ENCODE measurements at places on chromosomes 12 and 14.

GRCh38 chr14:89477391-89477790 is 60.4 kb upstream of the FOXN3 start:
- no peak for DNase-seq

- no peak for DNase-seq
Observed at GRCh38 chr12:38890102-38890855, 15.1 kb downstream of the CPNE8 start.

GRCh38 chr14:103362780-103363179 is 22.4 kb upstream of the MARK3 start:
- no peak for DNase-seq

GRCh38 chr14:99755068-99755405 is 38.2 kb upstream of the EML1 start:
- no peak for DNase-seq

GRCh38 chr12:117643971-117644370 is 282.5 kb upstream of the NOS1 start:
- DNase-seq, result no peak

DNA sequence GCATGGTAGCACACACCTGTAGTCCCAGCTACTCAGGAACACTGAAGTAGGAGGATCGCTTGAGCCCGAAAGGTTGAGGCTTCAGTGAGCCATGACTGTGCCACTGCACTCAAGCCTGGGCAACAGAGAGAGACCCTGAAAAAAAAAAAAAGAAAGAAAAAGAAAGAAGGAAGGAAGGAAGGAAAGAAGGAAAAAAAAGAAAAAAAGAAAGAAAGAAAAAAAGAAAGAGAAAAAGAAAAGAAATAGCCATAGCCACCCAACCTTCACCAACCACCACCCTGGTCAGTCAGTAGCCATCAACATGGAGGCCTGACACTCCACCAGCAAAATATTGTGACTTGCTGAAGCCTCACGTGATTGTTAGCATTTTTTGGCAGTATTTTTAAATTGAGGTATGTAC is 21.4 kb upstream of the TMEM263 start:
- no peak for DNase-seq

- DNase-seq, result no peak
Observed at GRCh38 chr12:111773801-111774551, 7.2 kb downstream of the ALDH2 start.

DNA sequence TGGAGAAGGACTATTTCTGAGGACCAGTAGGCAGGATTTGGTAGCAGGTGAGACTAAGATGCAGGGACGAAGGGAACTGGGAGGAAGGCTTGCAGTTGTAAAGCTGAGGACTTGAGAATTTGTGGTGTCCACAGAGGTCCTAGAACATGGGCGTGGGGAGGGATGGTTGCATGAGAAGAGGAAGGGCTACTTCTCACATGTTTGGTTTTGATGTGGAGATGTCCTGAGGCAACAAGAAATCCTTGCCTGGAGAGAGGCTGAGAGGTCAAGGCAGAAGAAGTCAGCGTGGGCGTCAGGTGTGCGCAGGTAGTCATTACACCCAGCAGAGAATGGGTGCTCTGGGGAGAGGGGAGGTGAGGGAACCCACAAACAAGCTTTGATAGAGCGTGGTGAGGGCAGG is 5.7 kb upstream of the RABGGTA start:
- DNase-seq, result no peak

DNA sequence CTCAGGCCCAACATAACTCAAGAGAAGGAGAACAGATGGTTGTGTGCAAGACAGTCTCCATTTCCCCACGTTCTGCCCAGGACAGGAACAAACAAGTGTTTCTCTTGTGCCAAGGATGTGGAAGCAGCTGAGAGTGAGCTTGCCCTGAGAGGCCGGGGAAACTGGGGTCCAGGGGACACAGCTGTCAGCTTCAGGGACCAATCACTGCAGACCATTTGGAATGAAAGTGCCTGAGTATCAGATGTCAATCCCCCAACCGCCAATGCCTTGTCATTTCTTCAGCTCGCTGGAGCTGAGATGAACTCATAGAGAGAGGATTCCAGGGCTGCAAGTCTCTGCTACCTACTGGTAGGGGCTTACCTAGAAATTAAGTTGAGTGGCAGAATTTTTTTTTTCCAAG is 71.9 kb upstream of the METAP2 start:
- DNase-seq, result no peak

DNA sequence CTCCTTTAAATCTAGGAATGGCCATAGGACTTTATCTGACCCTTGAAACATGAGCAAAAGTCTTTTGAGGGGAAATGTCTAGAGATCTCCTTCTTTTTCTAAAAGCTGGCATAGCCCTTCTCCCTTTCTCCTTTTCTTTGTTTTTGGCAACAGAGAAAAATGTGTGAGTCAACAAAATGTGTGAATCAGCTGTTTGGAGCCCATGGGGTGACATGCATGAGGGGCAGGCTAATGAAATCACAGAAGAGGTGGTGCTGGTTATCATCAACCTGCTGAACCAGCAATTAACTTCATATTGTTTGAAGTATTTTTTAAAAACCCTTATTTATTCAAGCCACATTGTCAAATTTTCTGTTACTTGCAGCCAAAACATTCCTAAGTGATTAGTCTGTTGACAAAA is 132.3 kb downstream of the CCDC59 start:
- DNase-seq, result no peak

DNA sequence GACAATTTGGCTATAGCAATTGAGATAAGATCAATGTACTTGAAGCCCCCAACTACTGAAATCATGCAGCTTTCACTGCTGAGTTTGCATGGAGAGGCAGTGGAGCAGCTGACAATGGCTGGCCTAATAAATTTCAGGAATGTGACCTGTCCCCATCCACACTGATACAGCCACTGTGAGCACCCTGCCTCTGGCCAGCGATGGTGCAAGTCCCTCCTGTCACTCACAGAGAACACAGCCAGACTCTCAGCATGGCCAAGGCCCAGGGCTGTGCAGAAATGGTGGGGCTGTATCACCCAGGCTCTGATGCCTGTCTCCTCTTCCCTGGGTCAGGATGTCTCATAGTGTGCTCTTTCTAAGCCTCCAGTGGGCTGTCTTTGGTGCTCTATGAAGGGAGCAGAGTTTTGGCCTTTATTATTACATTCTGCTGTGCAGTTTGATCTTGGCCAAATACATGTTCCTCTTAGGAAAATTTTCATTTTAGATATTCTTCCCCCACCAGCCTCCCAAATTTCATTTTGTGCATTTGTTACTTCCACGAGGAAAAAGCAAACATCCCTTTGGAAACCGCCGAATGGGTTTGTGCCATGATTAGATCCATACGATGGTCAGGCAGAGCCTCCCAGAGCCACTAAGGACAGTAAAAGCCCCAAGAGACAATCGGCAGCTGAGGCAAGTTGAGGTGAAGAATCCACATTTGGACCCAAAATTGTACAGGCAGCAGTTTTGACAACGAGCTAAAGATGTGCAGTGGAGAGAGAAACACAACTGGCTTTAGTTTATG is 85.1 kb upstream of the WSCD2 start:
- no peak for DNase-seq

GRCh38 chr12:104858611-104859543 is 99.2 kb downstream of the SLC41A2 start:
- no peak for DNase-seq

DNA sequence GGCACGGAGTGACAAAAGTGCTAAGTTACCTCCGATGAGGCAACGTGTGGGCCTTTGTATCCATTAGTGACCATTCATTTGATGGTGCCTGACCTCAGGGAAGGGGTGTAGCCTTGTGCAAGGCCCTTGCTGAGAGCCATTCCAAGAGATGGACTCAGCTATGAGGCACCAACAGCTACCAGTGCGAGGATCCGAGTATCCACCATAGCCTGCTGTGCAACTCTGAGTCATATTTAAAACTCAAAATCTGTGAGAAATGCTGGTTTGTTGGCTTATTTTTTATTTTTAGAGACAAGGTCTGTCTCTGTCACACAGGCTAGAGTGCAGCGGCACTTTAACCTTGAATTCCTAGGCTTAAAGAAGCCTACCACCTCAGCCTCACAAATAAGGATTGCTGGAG is 25.1 kb upstream of the WNK1 start:
- DNase-seq, result no peak

DNA sequence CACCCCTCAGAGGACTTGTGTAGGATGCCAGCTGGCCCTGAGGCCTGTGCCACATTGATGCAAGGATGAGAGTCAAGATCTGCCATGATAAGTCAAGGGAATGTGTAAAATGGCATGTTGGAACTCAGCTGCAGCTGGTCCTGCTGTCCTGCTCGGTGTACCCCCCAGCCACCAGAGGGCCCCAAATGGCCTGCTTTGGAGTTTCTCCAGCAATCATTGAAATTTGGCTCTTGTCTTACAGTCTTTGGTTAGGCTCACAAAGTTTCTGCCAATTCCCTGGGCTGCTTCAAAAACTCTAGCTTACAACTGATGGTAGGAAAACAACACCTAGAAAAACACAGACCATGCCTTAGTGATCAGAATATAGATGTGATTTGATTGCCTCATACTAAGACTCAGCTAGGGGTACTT is 76.8 kb downstream of the HSD17B6 start:
- peak; percentile 66 for DNase-seq

- no peak for DNase-seq
Observed at GRCh38 chr14:100664841-100665510, 61.7 kb upstream of the DLK1 start.

DNA sequence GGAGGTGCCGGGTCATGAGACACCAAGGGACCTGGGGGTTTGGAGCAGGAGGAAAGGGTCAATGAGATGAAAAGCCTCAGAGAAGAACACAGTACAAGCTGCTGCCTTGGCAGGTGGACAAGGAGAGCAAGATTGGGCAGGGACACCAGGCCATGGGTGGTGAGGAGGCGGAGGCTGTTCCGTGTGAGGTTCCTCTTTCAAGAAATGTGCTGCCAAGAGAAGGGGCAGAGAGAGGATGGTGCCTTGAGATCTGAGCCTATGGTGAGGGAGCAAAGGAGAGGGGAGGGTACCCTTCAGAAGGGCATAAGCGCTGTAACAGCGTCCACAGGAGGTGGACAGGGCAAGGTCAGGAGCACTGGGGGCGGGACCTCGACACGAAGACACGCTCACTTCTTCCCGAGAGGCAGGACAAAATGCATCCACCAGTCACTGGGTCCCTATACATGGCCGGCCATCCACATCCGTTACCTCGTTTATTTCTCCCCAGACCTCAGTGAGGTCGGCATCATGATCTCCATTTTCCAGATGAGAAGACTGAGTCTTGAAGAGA is 100.2 kb downstream of the B4GALNT3 start:
- no peak for DNase-seq

DNA sequence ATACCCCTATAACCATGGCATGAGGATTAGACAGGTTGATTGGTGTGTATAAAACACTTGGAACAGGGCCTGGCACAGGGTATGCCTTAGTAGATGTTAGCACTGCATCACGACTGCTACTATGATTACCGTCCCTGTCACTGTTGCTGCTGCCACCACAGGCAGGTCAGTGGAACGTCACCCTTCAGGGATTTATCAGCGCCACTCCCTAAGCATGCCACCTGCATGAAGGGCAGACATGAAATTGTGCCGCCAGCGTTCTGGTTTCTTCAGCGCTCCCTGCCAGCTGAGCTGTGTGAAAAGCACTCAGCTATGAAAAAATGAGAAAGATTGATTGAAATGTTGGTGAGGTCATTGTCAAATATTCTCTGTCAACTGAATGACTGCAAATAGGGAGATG is 477.0 kb downstream of the DPF3 start:
- DNase-seq, result peak; percentile 15

DNA sequence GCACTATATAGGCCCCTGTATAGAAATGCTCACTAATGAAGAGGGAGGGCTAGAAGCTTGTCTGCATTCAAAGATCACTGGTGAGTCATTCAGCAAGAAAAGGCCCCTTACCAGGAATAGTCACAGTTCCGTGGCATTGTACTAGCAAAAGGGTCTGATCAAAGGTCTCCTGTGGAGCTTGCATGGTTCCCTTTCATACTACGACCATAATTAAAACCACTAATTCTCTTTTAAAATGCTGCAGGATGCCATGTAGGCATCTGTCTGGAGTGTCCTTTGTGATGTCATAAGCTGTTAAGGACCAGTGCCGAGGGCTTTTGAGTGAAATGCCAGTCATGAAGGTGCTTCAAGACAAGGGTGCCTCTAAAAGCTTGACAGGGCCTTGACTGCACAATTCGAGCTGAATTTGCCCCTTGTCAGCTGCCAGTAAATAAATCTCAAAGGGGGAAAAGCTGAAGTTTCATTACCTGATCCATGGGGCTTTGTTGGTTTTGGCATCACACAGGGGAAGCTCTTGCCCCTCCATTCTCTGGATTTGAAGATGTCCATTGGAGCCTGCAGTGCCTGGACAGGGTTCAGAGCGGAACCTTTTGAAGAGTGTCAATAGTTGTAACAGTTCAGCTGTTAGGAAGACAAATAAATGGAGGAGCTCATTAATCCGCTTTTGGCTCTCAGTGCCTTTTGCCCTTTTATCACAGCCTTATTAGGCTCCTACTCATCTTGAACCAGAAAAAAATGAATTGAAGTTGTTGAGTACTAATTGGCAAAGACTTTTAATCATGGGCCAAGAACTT is 69.1 kb downstream of the TMEM260 start:
- DNase-seq, result no peak

DNA sequence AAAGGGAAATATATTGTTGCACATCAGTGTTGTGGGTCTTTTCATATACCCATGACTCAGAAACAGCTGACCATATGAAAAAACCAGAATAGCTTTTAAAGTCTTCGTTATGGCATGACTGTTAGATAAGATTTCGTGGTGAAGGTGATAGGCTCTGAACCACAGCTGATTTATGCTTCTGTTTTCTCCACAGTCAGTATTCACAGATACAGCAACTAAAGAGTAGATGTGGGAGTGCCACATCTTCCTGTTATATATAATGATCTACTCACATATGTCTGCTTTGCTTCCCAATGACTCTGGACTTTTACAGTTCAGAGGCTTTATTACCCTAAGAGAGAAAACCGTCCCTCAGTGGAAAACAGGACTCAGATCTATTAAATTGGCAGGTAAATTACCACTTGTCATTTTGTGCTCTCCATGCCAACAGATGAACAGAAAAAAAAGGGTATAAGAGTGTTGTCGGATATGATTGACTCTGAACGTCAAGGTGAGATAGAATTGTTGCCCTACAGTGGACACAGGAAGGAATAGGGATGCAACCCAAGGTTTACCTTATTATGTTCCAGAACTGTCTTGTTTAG is 1037.1 kb downstream of the GALC start:
- DNase-seq, result no peak

DNA sequence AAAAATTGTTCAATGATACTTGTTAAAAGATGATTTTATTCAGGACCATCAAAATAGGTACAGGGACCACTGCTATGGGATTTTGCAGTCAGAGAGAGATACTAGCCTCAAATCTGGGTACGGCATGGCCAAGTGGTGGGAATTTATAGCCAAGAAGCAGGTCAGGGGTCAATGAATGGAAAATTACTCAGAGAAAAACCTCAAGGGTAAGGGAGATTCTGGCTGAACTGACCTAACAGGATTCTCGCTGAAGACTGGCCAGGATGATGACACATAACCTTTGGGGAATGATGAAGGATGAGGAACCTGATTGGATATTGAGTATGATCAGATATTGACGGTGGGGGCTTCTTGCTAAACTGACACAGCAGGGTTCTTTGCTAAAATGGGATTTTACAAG is 32.7 kb downstream of the DEPDC4 start:
- no peak for DNase-seq

- no peak for DNase-seq
Observed at GRCh38 chr14:82122655-82123054, 589.0 kb upstream of the SEL1L start.

GRCh38 chr12:117827660-117828059 is 141.1 kb downstream of the KSR2 start:
- DNase-seq, result no peak

- DNase-seq, result peak; percentile 22
Observed at GRCh38 chr14:94545131-94545841, 16.0 kb upstream of the SERPINA4 start.

All from activated CD4-positive, alpha-beta T cell treated with anti-CD3 and anti-CD28 coated beads for 36 hours (primary cell).